ENCODE measurements at places on chromosomes 1 and 21.

- DNase-seq, result no peak
These were observed 89.7 kb downstream of the TNNI3K start for GRCh38 chr1:74324684-74325448.

- no peak for DNase-seq
These were observed 7.0 kb upstream of the CELSR2 start for GRCh38 chr1:109242387-109242786.

DNA sequence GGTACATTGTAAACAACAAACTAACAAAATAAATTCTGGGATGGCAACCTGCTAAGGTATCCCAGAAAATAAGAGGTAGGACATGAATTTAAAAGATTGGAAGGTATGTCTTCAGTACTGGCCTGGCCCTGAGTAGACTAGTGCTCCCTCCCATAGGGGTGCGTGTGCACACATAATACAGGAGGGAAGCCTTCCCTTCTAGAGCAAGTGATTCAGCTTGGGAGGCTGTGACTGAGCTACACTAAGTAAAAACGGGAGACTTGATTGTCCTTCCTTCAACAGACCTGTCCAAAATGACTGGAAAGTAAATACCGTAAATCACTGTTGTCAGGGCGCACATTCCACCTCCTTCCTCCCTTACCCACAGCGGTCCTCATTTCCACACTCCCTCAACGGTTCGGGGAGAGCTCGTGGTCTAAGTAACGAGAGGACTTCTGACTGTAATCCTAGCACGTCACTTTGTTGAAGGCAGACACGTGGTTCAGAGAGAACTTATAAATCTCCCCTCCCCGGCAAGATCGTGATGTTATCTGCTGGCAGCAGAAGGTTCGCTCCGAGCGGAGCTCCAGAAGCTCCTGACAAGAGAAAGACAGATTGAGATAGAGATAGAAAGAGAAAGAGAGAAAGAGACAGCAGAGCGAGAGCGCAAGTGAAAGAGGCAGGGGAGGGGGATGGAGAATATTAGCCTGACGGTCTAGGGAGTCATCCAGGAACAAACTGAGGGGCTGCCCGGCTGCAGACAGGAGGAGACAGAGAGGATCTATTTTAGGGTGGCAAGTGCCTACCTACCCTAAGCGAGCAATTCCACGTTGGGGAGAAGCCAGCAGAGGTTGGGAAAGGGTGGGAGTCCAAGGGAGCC, at the start of gene TGFB2:
Gene TGFB2, plus strand, starts transcription at position 523 of the 859 bp plus-strand sequence. CDS start 1,366 bp downstream, outside the sequence.
- DNase-seq, result no peak

GRCh38 chr1:84103197-84103992, 40.7 kb upstream of the PRKACB start:
- DNase-seq, result peak; percentile 37

GRCh38 chr21:37593015-37593414, 226.4 kb downstream of the DYRK1A start:
- no peak for DNase-seq

DNA sequence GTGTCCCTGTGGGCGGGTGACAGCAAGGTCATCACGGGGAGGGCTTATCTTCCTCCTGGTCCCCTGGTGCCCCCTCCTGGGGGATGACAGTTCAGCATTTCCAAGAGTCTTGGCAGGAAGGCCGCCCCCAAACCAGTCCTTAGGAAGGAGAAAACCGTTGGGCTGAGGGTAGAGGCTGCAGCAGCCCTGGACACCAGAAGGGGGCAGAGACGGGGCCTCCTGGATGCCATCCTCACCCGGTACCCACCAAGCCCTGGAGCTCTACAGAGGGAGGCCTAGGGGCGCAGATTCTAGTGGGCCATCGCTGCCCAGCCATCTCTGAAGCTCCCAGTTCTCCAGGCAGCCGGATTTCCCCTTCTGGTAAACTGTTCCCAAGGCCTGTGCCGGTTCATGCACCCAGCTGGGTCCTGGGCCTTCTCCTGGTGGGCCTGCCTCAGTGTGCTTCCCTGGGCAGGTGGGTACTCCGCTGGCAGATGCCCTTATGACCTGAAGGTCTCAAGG, 14.8 kb upstream of the ZNF669 start:
- no peak for DNase-seq

DNA sequence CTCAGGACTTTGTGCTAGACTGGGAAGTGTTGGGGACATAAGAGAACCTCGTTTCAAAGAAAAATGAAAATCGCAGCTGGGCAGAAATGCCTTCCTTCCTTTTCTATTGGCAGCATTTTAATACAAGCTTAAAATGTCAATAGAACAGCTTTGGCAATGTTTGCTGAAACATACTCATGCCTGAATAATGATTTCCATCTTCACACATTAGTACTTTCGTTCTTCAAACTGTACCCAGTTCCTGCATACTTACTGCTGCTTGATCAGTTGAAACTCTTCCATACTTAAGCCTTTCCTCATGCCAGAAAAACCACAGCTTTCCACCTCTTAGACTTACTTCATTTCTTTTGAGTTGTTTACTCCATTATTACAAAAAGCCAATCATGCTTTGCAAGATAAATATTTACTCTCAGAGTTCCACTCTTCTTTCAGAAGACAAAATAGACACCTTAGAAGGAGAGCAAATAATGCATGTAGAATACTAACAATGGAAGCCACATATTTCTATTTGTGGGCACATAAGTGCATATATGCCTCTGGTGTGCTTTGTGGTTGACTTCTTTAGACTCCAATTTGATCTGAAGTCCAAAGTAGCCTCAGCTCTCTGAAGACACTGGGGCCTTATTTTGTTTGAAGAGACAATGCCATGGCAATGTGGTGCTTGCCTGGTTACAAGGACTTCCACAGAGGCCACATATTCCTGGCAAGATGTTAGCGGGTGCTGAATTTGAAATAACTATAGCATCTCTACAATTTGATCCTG, 22.7 kb upstream of the CD55 start:
- no peak for DNase-seq
